ENCODE measurements at places on chromosomes 12 and 14.

DNA sequence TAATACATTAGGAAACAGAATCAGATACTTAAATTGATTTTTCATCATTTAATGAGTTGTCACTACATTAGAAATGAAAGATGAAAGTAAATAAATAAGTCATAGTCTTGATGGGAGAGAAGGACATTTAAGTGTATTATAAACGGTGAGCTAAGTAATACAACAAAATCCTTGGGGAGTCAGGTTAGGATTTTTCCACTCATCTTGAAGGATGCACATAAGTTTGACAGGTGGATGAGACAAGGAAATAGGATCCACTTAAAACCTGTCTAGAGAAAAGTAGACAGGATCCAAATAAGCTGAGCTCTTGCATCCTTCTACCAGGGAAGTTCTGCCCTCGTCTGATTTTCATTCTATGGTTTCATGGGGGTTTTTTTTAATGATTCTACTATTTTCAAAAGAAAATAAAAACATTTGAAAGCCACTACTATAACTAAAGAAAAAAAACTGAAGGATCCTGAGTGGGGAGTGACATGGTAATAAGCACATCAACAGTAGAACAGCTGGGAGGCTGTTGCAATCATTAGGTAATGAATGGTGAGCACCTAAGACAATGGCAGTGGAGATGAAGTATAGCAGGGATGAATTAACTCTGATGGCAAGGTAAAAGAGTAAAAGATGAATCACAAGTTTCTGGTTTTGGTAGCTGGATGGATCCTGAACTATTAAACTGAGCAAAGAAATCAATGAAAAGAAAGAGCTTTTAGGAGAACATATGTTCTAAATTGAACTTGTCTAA, 17.0 kb downstream of the CEP128 start:
- no peak for DNase-seq

GRCh38 chr12:58346032-58346632, 404.8 kb downstream of the ATP23 start:
- DNase-seq: no peak

- DNase-seq: no peak
Observed at GRCh38 chr12:49126852-49127763, 4.1 kb downstream of the TUBA1B start.

GRCh38 chr14:52277552-52277951, 10.1 kb downstream of the PTGDR start:
- no peak for DNase-seq

GRCh38 chr12:32273712-32274111, 125.6 kb upstream of the FGD4 start:
- no peak for DNase-seq

DNA sequence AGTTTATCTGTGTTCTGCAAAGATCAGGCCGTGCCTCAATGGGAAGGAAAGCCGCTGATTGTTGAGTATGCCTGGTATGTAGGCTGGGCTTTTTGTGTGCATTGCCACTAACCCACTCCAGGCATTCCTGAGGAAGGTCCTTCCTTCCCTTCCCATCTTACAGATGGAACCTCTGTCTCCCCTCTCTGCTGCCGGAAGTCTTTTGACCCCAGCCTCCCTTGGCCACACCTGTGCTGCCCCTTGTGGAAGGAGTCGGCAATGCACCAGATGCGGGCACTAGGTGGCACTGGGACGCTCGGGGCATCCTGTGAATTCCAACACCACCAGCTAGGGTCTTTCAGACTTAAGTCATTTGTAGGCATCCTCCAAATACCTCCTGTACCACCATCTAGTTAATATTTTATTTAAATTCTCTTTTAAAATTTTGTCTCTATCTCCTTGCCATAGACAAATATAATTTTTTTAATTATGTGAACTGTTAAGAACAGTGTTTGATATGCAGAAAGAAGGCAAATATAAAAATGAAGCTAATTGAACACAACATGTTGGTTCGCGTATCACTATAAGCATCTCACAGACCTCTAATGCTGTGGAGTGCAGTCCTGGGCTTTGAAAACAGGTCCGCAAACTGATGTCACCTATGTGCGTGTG, 99.6 kb downstream of the RIN3 start:
- DNase-seq: peak; percentile 52

DNA sequence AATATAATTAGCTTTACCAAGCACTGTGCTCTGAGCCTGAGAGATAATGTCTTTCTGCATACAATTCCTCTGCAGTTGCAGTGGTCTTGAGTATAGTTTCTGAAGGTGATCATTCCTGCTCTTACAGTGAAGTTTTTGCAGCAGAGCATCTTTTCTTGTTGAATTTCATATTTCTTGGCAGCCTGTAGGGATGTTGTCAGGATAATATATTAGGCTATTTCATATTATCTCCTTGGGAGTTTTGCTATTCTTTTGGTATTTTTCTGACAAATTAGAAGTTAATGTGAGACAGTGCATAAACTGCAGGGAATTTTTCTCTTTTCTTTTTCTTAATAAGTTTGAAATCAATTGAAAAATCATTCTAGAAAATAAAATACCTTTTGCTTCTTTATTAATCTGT, 1502.6 kb upstream of the FLRT2 start:
- DNase-seq: no peak

DNA sequence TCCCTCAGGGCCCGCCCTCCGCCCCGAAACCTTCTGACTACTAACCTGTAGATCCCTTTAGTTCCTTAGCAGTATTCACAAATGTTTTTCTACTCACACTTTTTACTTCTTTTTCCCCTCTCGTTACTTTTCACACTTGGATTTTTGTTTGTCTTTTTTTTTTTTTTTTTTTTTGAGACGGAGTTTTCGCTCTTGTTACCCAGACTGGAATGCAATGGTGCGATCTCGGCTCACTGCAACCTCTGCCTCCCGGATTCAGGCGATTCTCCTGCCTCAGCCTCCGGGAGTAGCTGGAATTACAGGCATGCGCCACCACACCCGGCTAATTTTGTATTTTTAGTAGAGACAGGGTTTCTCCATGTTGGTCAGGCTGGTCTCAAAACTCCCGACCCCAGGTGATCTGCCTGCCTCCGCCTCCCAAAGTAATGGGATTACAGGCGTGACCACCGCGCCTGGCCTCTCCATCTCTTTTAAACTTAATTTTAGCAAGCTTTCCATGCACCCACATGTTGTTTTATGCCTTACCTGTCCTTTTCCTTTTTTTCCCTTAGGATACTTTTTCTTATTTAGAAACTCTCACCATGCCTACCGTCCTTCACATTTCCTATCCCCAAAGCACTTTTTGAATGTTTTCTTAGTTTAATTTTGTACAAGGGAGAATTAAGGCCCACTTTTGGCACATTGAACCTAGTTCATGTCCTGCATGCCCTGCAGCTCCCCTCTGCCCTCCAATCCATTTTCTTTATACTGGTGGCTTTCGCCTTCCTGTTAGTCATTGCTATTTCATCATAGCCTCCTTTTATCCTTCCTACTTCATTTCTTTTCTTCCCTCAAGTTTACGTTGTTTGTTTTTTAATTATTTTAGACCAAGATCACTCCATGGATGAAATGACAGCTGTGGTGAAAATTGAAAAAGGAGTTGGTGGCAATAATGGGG, 1.1 kb downstream of the SP1 start:
- no peak for DNase-seq

- no peak for DNase-seq
Observed at GRCh38 chr14:22471545-22472121, 117.4 kb downstream of the DAD1 start.

- no peak for DNase-seq
Observed at GRCh38 chr14:22416193-22416592, 172.8 kb downstream of the DAD1 start.
